ENCODE measurements at places on chromosomes 1 and 21.

GRCh38 chr1:1941211-1941841 lies 22.2 kb upstream of the TMEM52 start:
- no peak overlapping the region for H3K4me3 ChIP-seq
- H3K36me3 ChIP-seq: no peaks in the 10 kb centered on the region
- H3K4me1 ChIP-seq: peaks cover 2% of the 10 kb centered on the region

GRCh38 chr1:60066001-60066400 lies 7.6 kb downstream of the C1orf87 start:
- no peak overlapping the region for H3K4me3 ChIP-seq
- no peaks in the 10 kb centered on the region for H3K27me3 ChIP-seq
- no peak for DNase-seq
- H3K4me1 ChIP-seq: no peaks in the 10 kb centered on the region
- no peaks in the 10 kb centered on the region for H3K36me3 ChIP-seq

DNA sequence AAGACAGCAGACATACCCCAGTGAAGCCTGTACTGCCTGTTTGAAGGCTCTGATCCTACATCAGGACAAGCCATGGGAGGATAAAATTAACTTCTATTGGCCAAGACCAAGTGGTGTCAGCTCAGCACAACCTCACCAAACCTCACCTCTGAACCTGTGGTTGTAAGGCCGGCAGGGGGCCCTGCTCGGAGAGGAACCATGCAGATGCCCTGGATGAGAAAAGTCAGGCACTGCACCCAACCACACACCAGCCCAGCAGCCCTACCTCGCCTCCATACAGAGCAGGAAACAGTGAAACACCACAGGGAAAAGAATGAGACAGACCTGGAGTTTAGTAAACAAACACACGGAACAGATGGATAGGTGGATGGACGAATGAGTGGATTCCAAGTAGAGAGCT lies 70.0 kb upstream of the PAX7 start:
- H3K27ac ChIP-seq: no peak overlapping the region
- H3K27me3 ChIP-seq: peaks cover 17% of the 10 kb centered on the region
- DNase-seq: no peak
- no peak overlapping the region for H3K4me3 ChIP-seq

GRCh38 chr1:159686599-159687299 lies 27.6 kb downstream of the CRP start:
- no peaks in the 10 kb centered on the region for H3K36me3 ChIP-seq
- peaks cover 7% of the 10 kb centered on the region for H3K27me3 ChIP-seq
- no peak overlapping the region for H3K27ac ChIP-seq
- DNase-seq: no peak
- no peak overlapping the region for H3K4me3 ChIP-seq
- no peaks in the 10 kb centered on the region for H3K4me1 ChIP-seq

- H3K4me3 ChIP-seq: no peak overlapping the region
- H3K36me3 ChIP-seq: no peaks in the 10 kb centered on the region
- H3K27me3 ChIP-seq: no peaks in the 10 kb centered on the region
- no peaks in the 10 kb centered on the region for H3K4me1 ChIP-seq
- no peak for DNase-seq
These were observed 9.9 kb downstream of the CELF3 start for GRCh38 chr1:151706464-151707415.
